Left cardiac atrium (tissue), 4 donors: ENCODE measurements at places on chromosomes 5 and 9.
A peak's percentile ranks its signal among the peaks of the same experiment; 100 is the strongest.

GRCh38 chr5:140181002-140181483, 6.1 kb downstream of the CYSTM1 start:
- no peak for DNase-seq

DNA sequence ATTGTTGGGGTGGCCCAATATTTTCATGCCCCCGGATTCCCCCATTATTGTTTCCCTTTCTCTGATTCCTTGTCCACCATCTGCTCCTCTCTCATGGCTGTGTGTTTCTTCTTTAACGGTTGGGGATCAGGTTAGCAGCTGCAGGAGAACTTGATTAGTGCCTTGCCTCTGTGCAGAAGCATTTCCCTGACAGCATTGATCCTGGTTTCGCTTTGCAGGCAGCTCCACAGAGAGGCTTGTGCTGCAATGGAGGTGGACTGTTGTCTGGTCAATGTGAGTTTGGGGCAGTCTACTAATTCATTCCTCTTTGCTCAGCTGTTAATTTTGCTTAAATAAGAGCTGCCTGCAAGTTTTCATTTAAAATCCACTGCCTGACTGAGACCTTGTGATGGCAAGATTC, 32.5 kb upstream of the SSBP2 start:
- DNase-seq = no peak

- DNase-seq = peak; percentile 43
These were observed 306.6 kb upstream of the DMRT1 start for GRCh38 chr9:534886-535285.

DNA sequence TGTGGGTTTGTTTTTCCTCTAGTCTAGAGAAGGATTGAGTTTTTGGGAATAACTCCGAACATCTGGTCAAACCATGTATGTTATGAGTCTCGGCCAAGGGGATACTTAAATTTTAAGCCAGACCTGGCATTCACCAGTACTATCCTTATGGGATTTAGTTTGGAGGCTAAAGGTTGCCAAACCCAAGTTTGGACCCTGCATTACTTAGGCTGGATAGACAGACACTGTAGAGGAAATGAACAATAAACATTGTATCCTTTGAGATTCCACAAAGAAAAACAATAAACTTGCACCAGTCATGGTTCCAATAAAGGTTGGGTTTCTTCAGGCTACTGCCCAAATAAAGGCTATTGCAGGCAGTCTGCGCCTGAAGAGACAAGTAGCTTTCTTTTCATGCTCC, 296.7 kb upstream of the MEF2C start:
- no peak for DNase-seq

DNA sequence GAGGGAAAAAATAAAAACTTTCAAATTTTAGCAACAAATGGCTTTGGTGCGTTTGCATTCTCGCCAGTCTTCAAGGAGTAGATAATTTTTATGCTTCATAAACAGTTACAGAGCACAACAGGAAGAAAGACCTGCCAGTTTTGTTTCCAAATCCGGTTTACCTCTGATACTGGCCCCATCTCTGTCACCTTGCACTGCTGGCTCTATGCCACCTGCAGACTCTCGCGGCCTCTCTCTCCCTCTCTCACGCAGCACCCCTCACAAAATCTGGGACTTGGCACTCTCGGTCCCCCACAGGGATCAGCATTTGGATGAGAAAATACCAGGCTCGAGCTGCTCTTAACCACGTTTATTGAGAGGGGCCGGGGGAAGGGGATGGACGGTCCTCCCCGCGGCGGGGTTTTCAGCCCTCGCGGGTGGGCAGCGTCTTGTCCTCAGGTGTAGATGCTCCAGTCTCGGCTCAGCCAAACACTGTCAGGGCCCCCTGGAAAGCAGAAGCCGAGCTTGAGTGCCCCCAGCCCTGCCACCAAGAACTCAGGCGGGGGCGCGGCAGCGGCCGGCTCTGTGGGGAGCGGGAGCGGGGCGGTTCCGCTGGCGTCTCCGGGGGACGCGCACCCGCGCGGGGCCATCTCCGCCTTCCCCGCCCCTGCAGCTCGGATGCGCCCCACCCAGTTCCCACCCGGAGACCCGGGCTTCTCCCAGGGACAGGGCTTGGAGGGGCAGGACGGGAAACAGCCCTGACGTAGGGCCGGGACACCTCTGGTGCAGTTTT, 1.3 kb downstream of the SCGB3A1 start:
- no peak for DNase-seq

GRCh38 chr5:8033261-8033660, 164.3 kb downstream of the MTRR start:
- no peak for DNase-seq

- DNase-seq = no peak
These were observed 68.5 kb downstream of the DROSHA start for GRCh38 chr5:31463351-31463750.

- DNase-seq = no peak
These were observed 619.7 kb upstream of the ARRDC3 start for GRCh38 chr5:92002721-92003274.

GRCh38 chr9:121779381-121780117, 128.1 kb downstream of the DAB2IP start:
- peak; percentile 27 for DNase-seq

DNA sequence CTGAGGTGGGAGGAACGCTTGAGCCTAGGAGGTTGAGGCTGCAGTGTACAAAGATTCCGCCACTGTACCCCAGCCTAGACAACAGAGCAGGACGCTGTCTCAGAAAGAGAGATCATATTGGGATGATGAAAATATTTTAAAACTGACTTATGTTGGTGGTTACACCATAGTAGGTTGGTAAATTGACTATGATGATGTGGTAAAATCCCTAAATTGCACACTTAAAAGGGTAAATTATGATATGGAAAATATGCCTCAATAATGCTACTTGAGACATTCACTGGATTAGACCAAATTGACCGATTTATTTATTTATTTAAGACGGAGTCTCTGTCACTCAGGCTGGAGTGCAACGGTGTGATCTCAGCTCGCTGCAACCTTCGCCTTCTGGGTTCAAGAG, 21.9 kb upstream of the TOR1B start:
- no peak for DNase-seq

DNA sequence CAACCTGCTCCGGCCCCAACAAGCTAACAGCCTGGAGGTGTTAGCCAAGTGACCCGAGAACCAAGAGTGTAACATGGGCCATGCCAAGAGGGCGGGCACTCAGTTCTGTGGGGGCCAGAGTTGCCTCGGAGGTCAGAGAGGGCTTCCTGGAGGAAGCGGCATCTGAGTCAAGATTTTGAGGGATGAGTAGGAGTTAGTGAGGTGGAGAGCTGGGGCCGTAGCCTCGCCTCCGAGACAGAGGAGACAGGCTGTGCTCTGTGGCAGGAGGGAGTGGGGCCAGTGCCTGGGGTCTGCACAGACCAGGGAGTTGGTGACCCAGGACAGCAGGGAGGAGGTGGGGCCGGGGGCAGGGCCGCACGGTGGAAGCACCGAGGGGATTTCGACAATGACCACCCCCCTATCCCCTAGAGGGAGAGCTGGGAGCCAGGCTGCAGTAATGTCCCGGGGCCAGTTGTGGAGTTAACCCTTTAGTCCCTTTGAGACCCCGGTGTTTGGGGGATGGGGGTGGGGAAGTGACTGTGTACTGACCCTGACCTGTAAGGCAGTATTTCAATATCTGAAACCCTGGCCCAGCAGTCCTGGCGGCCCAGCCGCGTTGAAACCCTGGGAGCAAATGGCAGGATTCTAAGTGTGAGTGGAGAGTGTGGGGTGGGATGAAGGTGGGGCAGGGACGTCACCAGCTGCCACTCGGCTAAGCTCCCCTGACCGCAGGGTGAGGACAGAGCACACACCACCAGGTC, 148.7 kb upstream of the COL5A1 start:
- DNase-seq = no peak

- DNase-seq = peak; percentile 87
These were observed 446 bp downstream of the FBXL17 start for GRCh38 chr5:108381350-108381953.

GRCh38 chr5:144779368-144779767, 608.7 kb downstream of the KCTD16 start:
- no peak for DNase-seq

DNA sequence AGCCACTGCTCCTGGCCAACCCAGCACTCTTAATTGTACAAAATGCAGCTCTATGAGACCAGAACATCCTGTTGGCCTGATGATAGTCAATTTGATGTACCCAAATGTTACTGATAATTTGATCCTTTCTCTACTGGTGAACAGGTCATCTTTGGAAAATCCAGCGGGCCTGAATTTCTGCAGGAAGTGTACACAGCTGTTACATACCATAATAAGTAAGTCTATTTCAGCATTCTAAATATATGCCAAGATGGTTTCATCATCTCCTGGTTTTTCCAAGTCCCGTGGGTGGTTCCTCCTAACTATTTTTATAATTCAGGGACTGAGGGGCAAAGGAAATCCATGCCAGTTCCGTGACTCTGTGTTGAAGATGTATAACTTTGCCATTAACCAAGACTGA, 155.4 kb downstream of the DOCK8 start:
- DNase-seq = no peak

DNA sequence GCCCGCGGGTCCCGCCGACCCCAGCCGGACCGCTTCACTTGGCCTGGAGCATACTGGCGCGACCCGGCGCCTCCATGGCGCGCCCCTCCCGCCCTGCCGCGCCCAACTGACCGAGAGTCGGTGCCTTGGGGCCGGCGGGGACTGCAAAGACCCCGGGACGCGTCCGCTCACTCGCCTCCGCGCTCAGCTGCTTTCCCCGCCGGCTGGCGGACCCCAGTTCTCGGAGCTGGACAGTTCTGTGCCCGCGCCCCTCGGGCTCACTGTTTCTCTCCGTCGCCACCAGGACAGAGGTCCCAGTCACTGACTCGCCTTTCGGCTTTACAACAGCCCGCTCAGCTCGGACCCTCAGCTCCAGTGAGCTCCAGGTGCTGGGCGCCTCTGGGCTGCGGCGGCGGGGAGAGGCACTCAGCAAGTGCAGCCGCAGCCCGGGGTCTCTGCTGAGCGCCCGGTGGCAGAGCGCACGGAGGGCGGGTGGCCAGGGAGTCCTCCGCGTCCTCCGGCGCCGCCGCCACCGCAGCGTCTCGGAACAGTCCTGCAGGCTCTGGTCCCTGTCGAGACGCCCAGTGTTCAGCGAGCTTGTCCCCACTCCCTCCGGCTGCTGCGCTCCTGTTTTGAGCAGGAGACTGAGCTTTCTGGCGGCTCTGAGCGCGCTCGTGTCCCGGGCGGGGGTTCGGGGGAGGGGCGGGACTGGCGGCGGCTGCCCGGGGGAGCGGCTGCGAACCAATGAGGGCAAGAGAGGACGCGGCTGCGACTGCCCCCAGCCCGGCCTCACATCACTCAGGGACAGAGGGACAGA, at the start of gene SMIM32:
SMIM32 (minus strand) TSS at position 637 of the 796 bp plus-strand sequence. CDS start 638 bp downstream, outside the sequence.
- DNase-seq = no peak

- no peak for DNase-seq
These were observed 267.5 kb downstream of the ARHGAP26 start for GRCh38 chr5:143037708-143038107.

DNA sequence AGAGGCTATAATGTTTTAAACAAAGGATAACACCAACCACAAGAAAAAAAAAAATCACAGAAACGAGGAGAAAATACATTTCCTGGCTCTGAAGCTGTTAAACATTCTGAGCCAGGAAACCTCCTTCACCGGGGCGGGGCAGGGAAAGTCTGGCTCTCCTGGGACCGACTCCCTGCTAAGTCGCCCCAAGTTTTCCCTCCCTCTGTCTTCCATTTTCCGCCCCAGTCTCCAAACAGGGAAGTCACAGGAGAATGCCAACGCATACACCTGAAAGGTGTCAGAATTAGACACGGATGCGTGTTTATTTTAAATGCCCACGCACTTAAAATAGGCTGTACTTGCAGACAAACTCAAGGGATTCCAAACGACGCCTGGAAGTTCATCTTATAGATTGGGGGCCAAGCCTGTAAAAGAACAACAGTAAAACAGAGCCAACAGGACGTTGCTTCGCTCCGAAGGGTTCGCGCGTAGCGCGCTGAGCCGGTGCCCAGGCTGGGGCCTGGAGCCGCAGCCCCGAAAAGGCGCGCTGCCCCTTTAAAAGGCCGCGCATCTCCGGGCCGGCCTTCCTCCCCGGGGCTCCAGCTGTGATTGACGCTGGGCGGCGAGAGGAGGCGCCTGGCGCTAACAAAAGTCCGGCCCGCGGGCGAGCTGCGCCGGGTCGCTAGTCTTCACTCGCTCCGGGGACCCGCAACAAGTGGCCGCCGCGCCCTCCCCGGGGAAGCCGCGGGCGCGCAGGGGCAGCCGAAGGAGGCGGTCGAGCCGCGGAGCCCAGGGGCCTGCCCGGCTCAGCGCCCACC, at the start of gene FBXL7:
FBXL7 (plus strand) TSS at position 653 of the 797 bp plus-strand sequence.
- peak; percentile 87 for DNase-seq

- DNase-seq = peak; percentile 10
These were observed 19.9 kb downstream of the VAV2 start for GRCh38 chr9:133971981-133972941.

GRCh38 chr9:89619019-89619418, 14.2 kb downstream of the GADD45G start:
- no peak for DNase-seq

DNA sequence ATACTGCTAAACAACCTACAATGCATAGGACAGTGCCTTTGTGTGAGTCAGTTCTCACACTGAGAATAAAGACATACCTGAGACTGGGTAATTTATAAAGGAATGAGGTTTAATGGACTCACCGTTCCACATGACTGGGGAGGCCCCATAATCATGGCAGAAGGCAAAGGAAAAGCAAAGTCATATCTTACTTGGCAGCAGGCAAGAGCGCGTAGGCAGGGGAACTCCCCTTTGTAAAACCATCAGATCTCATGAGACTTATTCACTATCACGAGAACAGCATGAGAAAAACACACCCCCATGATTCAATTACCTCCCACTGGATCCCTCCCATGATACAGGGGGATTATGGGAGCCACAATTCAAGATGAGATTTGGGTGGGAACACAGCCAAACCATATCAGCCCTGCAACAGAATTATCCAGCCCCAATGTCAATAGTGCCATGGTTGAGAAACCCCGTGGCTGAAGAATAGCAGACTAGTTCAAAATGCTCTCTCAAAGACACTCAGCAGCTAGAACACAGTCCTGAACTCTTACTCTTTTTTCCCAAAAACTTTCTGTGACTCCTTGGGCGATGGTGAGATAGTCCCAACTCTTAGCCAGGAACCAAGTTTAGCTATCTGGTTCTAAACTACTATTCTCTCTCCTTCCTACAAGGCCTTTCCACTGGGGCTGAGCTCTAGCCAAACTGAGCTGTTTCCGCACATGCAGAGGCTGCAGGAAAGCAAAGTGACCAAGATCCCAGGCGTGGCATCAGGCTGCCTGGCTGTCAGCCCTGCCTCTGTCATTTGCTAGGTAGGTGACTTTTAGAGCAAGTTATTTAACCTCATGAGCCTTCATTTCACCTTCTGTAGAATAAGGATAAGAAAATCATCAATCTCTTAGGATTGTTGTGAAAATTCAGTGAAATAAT, 21.7 kb downstream of the FAT2 start:
- DNase-seq = no peak

GRCh38 chr5:133457439-133458355, 154.6 kb downstream of the FSTL4 start:
- no peak for DNase-seq
